ENCODE measurements at places on chromosomes 3 and 15.

- no peak for DNase-seq
Observed at GRCh38 chr3:188839187-188839695, 332.5 kb upstream of the TPRG1 start.

GRCh38 chr3:147937341-147937740 is 528.2 kb downstream of the ZIC1 start:
- DNase-seq: no peak

- no peak for DNase-seq
Observed at GRCh38 chr3:176190755-176191154, 1006.5 kb downstream of the TBL1XR1 start.

- no peak for DNase-seq
Observed at GRCh38 chr3:10762611-10763247, 53.3 kb upstream of the SLC6A11 start.

DNA sequence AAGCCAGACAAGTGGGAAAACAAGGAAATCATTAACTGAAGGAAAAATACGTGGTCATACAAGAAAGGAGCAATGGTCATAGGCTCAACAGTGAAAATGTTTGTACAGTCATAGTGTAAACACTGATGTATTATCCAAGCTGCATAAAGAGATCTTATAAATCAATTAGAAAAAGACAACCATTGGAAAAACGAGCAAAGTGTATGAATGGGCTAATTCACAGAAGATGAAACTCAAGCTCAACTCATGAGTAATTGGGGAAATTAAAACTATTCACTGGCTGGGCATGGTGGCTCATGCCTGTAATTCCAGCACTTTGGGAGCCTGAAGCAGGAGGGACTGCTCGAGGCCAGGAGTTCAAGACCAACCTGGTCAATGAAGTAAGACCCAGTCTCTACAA is 6.4 kb upstream of the IGF2BP2 start:
- DNase-seq: no peak

DNA sequence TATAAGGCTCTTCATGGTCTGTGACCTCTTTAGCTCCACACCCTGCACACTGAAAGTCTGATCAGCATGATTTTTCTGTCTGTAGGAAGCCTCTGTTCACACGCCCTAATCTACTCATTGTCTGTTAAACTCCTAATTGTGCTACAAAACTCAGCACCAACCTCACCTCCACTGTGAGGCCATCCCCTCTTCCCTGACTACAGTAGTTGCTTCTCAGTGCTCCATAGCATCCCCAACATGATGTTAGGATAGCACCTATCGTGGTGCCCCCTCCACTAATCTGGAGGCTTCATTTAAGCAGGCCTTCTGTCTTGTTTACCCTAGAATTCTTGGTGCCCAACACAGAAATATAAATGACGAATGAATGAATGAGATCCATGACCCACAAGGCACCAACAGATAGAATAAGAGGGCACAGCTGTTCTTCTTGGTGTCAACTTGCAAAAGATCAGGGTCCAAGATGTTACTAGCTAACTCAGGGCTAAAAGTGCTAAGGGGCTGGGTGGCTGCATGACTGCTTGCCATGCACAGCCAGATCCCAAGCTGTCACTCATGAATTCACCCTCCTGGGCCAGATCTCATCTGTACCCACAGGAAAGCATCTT is 55.2 kb upstream of the HEG1 start:
- no peak for DNase-seq

GRCh38 chr3:23159929-23160328 is 43.2 kb upstream of the UBE2E2 start:
- DNase-seq: no peak

GRCh38 chr15:91316126-91316525 is 216.1 kb downstream of the SV2B start:
- no peak for DNase-seq

GRCh38 chr15:57376696-57377477 is 582 bp downstream of the CGNL1 start:
- DNase-seq: no peak
